ENCODE measurements at places on chromosomes 11 and 22. TPM values are rescaled to one million over a fixed set of nuclear protein-coding genes. Genes with fewer than 3 reads are reported as not detected.

Gene MMP13
- not detected for total RNA-seq

Gene POTEH
- total RNA-seq = not detected

Gene FAM76B
- total RNA-seq = 10.4 TPM

Gene TAF1D
- 127 TPM for total RNA-seq

Gene KIF18A
- 12.5 TPM for total RNA-seq

Gene PARVG
- total RNA-seq = not detected

Gene GPHA2
- not detected for total RNA-seq

Gene MMP12
- 0.76 TPM for total RNA-seq

Gene LDHAL6A
- total RNA-seq = not detected

Gene PRR33
- total RNA-seq = not detected

Gene SEPTIN5
- 31.5 TPM for total RNA-seq

Gene C22orf31
- total RNA-seq = not detected

Gene TMEM45B
- not detected for total RNA-seq

Gene PLEKHA7
- total RNA-seq = not detected

Gene FOSL1
- total RNA-seq = 80.6 TPM

Gene KRTAP5-2
- not detected for total RNA-seq

Gene TPBGL
- total RNA-seq = not detected

Gene ZNF70
- 3.3 TPM for total RNA-seq

Gene GAB2
- total RNA-seq = 7.2 TPM

Data from GM23248 (cell line).